ENCODE measurements at places on chromosomes 6 and 20.

- no peak for DNase-seq
These were observed 193.3 kb upstream of the SSTR4 start for GRCh38 chr20:22841846-22842245.

DNA sequence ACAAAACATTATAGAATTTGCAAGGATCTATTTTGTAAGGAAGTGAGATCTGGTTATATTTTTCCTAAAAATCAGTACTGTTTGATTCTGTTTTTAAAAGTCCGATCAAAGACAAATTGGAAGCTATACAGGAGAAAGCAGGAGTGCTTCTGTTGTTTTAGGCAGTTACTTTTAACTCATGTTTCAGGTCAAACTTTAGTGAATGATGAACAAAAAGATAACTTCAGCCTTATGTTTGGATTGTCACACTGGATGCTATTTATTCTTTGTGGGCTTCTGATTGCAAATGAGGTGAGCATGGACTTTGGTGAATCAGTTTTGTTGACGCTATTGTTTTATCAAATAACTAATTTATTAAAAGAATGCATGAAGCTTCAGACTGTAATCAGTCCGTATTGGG, 228.7 kb upstream of the SLC35B3 start:
- no peak for DNase-seq

GRCh38 chr6:37576336-37576737, 76.6 kb upstream of the CCDC167 start:
- no peak for DNase-seq

- no peak for DNase-seq
These were observed 10.6 kb downstream of the PRR18 start for GRCh38 chr6:166297606-166298005.

DNA sequence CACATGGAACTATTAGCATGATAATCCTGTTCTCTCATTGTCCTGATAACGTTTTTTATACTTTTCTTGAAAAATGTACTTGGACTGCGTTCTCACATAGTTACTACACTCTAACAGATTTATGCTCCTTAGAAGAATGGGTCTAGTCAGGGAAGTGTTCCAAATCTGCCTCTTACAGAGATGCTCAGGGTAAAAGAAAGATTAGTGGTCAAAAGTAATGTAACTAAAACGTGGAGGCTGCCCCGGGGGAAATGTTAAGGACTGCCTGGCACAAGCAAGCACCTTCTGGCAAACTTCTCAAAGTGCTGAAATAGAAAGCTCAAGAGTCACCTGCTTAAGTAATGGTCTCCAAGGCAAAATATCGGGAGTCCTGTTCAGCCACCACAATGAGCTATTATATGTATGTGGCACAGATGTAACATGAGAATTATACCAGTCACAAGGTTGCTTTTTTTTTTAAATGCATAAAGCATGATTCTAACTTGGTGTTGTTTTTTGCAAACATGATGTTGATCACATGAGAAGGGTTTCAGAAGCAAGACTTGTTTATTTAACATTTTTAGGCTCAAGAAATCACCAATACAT, 244.5 kb upstream of the JARID2 start:
- DNase-seq, result no peak

DNA sequence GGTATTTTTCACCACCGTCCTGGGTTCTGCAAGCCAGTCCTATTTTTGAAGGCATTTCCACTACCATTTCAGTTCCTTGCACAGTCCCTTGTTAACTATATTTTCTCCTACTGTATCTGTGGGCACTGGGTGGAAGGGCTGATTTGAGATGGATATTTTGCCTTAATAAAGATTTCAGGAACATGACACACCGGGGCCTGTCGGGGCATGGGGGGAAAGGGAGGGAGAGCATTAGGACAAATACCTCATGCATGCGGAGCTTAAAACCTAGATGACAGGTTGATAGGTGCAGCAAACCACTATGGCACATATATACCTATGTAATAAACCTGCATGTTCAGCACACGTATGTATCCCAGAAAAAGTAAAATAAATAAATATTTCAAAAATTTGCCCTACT, 22.4 kb downstream of the STK38 start:
- no peak for DNase-seq

- no peak for DNase-seq
These were observed 275.6 kb downstream of the BTBD9 start for GRCh38 chr6:38364127-38364526.

- DNase-seq, result no peak
These were observed 25.1 kb downstream of the ZNFX1 start for GRCh38 chr20:49252556-49253350.

- DNase-seq, result no peak
These were observed 2.2 kb downstream of the SMPDL3A start for GRCh38 chr6:122791310-122791679.

- DNase-seq, result no peak
These were observed 177.4 kb downstream of the TAF4 start for GRCh38 chr20:61888101-61888865.

DNA sequence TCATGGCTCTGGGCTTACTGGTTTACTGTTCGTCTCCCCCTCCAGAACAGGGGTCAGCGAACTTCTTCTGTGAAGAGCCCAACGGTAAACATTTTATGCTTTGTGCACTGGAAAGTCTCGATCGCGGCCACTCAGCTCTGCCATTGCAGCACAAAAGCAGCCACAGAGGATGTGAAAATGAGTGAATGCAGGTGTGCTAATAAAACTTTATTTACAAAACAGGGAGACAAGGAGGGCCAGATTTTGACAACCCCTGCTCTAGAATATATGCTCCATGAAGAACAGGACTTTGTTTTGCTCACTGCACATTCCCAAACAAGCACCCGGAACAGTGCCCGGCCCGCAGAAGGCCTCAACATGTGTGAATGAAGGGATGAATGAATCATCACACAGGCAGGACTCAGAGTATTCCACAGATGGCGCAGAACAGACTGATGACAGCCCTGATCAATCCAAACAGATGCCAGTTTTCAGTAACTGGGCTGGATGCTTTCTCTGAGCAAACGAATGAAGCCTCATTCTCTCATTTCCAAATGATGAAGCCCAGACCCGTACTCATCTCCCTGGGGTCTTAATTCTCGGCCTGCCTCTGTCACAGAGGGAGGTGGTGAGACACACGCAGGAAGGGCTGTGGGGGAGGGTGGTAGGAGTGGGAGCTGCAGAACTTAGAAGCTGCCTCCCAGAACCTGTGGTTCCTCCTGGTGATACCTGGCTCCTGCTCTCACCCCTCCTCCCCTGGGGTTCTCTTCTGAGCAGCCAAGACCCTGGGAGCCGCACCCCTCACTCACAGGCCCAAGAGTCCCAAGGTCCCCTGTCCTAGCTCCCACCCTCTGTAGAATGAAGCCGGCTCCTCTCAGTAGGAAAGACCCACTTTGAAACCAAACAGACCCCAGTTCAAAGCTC, 196.4 kb downstream of the PREX1 start:
- no peak for DNase-seq

GRCh38 chr6:160030103-160030502, 61.2 kb downstream of the IGF2R start:
- peak; percentile 89 for DNase-seq

DNA sequence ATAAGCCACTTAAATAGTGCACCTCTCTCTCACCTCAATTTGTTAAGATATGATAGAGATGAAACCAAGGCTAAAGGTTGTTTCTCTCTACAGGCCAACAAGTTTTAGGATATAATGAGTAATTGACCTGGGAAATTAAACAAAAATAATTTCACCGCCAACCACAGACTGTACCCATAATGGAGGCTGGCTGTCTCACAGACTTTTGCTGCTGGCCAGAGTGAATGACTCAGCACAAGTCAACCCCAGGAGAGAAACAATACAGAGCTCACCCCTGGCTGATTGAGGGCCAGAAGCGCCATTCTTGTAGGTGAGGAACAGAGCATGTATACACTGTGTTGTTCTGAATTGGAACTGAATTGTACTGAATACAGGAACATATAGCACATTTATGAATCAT, 99.9 kb downstream of the CAP2 start:
- no peak for DNase-seq

DNA sequence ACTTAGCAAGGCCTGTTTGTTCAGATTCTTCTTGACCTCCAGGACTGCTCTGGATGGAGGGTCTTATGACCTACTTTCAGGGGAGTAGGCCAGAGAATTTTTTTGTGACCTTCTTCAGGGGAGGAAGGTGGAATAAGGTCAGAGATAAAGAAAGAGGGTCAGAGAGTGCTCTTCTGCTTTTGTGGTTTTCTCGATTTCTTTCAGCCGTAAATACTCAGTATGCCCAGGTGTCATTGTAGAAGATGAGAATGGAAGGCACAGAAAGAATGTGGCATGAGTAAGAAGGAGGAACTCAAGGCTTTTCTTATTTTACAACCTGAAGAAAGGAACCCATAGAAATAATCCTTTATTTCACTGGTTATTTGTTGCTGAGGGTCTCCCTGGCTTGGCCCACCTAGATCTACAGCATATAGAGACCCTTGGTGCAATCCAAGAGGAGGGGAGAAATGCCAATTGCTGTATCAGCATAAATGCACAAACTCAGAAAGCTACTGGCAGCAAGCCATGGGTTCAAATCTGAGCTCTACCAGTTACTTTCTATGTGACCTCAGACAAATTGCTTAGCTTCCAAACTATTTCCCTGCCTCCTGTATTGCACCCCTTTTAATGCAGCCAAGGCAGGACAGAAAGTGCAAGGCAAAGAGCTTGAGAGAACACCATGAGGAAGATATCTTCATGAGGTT, 68.0 kb downstream of the OLIG3 start:
- no peak for DNase-seq

DNA sequence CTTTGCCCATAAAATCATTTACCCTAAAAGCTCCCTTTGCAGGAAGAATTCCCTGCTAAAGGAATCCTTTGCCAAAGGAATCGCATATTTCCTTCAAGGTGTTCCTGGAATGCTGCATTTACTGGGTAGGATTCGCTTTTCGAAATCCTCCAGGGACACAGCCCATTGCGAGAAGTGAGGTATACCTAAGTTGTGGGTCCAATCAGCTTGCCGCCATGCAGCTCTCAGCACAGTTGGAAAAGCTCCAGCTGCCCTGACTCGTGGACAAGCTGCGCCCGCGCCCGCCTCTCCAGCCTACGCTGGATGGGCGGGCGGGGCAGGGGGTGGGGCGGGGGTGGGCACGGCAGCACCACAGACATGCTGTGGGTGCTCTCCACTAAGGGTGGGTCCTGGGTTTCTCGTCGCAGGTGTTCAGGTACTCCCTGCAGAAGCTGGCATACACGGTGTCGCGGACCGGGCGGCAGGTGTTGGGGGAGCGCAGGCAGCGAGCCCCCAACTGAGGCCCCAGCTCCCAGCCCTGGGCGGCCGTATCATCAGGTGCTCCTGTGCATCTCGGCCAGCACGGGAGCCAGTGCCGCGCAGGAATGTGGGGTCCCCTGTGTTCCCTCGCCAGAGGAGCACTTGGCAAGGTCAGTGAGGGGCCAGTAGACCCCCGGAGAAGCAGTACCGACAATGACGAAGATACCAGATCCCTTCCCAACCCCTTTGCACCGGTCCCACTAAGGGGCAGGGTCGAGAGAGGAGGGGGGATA, 1.4 kb downstream of the NNAT start:
- no peak for DNase-seq

GRCh38 chr6:12534069-12534853, 182.3 kb upstream of the PHACTR1 start:
- DNase-seq, result no peak

DNA sequence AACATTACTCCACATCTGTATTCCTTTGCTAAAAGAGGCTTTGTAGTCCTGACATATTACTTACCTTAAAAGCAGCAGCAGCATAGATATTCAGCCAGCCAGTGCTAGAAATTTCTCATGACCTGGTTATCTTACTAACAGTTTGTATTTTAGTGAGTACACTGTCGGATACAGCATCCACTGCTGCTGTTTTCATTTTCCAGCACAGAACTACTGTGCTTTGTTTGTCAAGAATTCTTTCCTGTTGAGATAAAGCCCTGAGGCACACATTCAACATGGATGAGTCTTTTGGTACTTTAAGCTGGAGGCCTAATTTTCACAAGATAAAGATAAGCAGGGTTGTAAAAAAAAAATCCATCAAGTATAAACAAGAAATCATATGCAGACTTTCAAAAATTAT, 311.2 kb upstream of the OPRM1 start:
- no peak for DNase-seq

DNA sequence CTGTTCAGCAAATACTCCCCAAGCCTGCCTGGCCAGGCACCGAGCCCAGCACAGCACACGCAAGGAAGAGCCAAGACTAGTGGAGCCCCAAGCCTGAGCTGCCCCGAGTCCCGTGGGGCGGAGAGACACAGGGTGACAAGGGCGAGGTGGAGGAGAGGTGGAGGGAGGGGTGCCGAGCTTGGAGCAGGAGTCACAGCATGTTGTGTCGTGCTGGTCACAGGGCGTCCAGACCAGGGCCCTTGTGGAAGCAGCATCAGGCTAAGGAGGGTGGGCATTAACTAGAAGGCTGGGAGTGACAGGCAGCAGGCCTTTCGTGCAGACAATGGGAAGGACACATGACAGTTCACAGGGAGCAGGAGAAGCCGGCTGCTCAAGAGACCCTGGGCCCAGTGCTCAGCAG, 391.6 kb downstream of the TAF4 start:
- DNase-seq, result no peak

DNA sequence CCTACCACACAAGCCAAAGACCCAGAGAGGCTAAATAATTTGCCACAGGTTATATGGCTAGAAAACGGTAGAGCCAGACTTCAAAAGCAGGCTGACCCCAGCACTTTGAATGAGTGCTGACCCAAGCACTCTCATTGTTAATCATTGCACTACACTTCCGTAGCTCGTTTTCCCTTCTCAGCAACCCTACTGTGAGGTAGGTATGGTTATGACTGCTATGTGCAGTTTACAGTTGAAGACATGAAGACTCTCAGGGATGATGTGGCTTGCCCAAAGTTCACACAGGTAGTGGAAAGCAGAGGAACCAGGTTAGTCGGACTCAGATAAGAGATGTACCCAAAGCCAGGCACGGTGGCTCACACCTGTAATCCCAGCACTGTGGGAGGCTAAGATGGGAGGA, 33.5 kb upstream of the RIMS4 start:
- no peak for DNase-seq

DNA sequence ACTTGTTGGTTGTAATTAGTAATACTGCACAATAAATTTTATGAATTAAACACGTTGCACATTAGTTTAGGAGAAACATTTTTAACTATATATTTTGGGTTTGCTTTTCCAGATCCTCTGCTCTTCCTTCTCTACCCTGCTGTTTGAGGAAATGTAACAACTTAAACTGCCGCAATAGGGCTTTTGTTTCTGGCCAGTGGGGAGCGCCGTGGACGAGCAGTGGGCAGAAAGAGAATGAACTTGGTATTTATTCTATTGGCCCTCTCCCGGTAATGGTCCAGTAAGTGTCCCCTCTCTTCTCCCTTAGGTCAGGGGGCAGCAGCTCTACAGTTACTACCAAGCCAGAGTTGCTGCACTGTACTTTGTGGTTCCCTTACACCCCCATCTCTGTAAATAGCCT, 35.2 kb upstream of the EPHA7 start:
- no peak for DNase-seq

All from DND-41 (cell line).